ENCODE measurements at places on chromosomes 16 and 17.

DNA sequence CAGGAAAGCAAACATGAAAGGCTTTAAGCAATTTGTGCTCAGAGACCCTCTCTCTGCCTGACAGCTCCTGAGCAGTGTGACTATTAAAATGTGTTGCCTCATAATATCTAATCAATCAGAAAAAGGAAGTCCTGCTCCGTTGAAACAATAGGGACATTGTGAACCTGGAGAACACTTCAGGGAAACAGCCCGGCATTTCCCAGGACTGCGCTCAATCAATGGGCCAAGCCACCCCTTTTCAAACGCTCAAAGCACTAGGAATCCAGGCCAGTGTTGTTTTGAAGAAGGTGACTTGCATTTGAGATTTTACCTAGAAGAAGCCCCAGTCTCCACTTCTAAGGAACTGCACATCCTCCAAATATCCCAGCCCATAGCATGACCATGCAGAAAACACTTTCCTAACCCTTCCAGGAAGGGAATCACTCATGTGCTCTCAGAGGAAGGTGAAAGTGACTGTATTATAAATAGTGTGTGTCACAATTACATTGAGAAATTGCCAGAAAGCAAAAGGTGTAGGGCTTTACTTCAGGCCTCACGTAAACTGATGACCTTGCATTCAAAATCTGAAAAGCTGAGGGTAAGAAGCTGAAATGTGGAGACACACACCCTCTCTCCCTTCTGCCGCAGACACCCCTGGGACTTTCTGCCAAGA, 19.4 kb downstream of the CDRT4 start:
- no peak for DNase-seq

DNA sequence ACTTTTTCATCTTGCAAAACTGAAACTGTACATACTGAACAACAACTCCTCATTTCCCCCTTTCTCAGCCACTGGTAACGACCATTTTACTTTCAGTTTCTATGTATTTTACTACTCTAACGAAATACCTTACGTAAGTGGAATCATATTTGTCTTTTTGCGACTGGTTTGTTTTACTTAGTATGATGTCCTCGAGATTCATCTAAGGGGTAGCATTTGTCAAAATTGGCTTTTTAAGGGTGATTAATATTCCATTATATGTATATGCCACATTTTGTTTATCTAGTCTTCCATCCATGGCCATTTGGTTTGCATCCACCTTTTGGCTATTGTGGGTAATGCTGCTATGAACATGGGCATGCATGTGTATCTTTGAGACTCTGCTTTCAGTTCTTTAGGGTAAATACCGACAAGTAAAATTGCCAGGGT, 10.4 kb downstream of the KPNB1 start:
- DNase-seq = no peak

- no peak for DNase-seq
Observed at GRCh38 chr17:10815319-10815718, 11.4 kb upstream of the TMEM238L start.

GRCh38 chr17:79036596-79036995, 12.6 kb downstream of the C1QTNF1 start:
- DNase-seq = peak; percentile 94

GRCh38 chr17:2949469-2950044, 113.8 kb downstream of the OR1D5 start:
- DNase-seq = peak; percentile 60

- no peak for DNase-seq
Observed at GRCh38 chr16:4536391-4537106, 2.0 kb downstream of the CDIP1 start.

GRCh38 chr16:66134875-66135274, 231.6 kb upstream of the CDH5 start:
- DNase-seq = no peak

- DNase-seq = no peak
Observed at GRCh38 chr16:20939611-20940010, 39.0 kb downstream of the LYRM1 start.

DNA sequence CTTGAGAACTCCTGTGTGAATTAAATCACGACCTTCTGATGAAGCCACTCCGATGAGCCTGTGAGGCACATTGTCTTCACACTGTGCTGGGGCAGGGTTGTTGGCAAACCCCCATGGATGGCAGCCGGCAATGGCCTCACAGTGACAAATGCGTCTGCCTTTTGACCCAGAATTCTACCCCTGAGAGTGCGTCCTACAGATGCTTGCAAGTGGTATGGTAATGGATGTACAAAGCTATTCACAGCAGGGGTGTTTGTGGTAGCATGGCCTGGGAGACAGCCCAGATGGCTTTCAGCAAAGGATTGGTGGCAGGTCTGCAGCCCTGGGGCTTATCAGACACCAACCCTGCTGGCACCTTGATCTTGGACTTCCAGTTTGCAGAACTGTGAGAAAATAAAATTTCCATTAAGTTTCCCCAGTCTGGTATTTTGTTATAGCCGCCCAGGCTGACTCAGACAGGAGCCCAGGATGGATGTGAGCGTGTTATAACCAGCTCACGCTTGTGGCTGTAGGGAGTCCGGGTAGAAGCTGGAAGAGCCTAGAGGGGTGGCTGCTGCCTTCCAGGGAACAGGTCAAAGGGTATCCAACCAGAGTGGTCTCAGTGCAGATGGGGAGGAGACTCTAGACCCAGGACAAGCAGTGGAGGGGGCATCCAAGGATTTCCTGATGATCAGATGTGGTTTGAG, 10.1 kb downstream of the AFMID start:
- DNase-seq = no peak

- DNase-seq = no peak
Observed at GRCh38 chr17:31309556-31309955, 4.3 kb downstream of the EVI2B start.

- DNase-seq = no peak
Observed at GRCh38 chr17:17815436-17816200, 21.2 kb downstream of the SREBF1 start.

GRCh38 chr17:78366109-78366848, 6.4 kb upstream of the SOCS3 start:
- DNase-seq = no peak

DNA sequence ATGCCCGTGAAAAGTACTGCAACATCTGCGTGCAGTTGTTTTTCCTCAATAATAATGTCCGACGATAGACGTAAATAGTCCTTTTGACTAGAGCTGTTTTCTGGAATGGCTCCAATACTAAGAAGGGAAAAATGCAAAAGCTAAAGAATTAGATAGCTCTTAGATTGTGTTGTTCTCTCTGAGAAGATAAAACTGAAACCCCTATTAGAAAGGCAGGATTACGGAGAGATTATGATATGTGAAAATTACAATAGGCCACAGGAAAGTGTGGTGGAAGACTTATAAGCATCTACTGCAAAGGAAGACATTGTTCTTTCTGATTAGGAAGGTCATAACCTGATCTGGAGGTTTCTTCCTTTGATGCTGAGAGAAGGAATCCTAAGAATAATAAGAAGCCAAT, 33.5 kb upstream of the KCNJ16 start:
- DNase-seq = no peak

DNA sequence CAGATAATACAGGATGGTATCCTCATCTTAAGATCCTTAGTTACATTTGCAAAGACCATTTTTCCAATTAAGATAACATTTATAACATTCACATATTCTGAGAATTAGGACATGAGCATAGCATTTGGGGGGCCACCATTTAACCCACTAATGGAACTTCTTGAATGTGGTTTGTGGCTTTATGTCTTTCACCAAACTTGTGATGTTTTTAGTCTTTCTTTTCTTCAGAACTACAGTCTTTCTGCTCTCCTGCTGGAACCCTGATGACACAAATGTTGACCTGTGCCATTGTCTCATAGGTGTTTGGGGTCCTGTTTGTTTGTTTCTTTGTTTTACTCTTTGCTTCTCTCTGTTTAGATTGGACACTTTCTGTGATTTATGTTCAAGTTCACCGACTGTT, 23.2 kb downstream of the COX11 start:
- no peak for DNase-seq

DNA sequence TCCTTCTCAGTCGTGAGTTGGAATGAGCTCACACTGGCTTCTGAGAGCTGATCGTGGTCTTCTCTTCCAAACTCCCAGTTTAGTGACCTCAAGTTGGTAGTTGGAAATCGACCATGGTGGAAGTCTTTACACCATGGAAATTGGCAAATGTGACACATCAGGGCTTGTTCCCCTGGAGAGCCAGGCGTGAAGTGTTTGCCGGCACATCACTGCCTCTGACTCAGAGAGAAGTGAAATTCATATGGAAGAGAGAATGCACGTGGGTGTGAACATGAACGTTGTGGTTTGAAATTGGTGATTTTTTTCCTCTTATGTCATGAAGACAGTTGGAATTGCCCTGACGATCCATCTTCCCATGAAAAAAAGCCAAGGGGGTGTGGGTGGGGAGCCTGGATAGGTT, 47.4 kb downstream of the AXIN2 start:
- peak; percentile 45 for DNase-seq

GRCh38 chr16:67304020-67304419, 22.5 kb downstream of the KCTD19 start:
- peak; percentile 27 for DNase-seq

GRCh38 chr17:44976206-44976605, 8.1 kb upstream of the C1QL1 start:
- DNase-seq = no peak

GRCh38 chr17:36182176-36183000, 6.0 kb upstream of the TBC1D3B start:
- DNase-seq = no peak

DNA sequence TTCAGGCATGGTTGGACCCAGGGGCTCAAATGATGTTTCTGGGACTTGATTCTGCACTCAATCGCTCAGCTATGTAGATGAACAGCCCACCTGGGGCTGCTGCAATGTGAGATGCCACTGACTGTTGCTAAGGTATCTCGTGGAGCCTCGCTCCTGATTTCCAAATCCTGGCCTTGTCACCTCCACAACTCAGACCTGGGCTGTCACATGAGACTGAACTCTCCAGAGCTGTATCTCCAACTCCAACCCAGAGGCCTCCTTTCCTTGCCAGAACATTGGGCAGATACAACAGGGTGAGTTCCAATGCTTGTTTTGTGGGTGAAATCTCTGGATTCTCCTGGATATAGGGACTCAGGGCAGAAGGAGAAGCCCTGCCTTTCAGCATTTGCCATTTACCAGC, 79.5 kb downstream of the GNAO1 start:
- DNase-seq = no peak

DNA sequence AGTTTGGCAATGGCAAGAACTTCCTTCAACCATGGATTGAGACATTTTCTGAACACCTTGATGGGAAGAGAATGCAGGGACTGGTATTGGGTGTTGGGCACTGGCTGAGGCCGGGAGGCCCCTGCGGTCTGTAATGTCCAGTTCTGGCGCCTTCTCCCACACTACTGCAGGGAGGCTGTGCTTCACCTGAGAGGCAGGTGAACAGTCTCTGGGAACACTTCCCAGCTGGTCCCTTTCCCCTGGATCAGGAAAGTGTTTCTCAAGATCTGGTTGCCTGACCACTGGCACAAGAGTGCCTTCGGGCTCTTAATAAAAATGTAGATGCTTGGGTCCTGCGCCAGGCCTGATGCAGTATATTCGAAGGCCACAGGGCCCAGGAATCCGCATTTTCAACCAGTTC, 28.5 kb upstream of the NAT9 start:
- DNase-seq = no peak

DNA sequence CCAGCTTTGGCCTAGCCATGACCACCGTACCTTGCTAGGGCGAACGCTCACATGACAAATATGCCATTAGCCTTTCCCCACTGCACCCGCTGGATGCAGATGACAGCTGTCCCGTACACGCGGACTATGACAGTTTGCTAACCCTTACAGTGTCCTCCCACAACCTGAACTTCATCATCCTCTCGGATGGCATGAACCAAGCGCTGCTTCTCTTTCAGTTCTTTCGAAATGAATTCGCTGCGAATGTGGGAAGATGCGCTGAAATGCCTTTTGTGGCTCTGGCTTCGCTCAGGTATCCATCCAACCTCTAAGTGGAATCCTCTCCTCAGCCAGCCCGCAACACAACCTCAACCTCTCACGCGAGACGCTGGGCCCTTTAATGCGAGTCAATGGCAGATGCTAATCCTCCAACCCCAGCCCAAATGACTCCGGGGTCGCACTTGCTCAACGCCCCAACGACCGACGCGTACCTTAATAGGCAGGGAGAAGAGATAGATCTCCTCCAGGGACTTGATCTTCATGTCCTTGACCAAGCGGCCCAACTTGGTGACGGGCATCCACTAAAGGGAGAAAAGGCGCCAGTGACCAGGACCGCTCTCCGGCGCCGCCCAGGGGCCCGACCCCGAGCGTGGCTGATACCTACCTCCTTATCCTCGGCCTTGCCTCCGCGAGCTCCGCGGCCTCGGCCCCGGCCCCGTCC, 670 bp downstream of the RPS2 start:
- peak; percentile 42 for DNase-seq

DNA sequence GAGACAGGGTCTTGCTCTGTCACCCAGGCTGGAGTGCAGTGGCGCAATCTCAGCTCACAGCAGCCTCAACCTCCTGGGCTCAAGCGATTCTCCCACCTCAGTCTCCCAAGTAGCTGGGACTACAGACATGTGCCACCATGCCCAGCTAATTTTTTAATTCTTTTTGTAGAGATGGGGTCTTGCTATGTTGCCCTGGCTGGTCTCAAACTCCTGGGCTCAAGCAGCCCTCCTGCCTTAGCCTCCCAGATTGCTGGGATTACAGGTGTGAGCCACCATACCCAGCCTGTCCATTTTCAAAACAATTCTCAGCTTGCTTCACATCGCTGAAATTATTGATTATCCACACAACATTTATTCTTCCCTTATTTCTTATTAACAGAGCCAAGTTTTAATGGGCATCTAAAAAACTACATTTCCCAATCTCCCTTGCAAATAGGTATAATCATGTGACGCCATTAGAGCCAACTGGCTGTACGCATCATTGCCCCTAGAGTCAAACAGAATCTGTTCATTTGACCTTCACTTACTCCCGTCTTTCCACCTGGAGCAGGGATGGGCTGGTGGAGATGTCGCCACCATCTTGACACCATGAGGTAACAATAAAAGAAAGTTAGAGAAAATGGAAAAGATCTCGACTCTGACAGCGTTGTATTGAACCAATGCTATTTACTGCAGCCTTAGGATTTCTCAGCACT, 148.0 kb upstream of the FOXF1 start:
- no peak for DNase-seq

DNA sequence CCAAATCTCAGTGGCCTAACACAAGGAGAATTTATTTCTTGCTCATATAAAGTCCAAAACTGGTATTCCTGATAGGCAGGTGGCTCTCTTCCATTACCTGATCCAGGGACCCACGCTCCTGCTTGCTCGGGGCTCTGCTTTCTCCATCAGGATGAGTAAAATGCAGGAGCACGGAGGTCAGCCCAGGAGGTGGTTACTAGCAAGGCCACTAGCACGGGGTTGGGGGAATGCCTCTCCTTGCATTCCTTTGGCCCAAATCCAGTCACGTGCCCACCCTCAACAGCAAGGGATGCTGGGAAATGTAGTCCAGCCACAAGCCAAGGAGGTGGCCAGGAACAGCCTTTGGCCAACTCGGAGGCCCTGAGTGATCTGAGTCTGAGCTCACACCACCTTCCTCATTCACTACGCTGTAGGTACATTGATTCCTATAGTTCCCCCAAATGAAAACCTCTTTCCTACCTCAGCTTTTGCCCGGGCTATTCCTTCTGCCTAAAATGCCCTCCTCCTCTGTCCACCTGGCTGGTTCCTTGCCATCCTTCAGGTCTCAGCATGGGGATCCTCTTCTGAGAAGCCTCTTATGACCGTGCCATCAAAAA, 38.3 kb upstream of the HAPSTR1 start:
- peak; percentile 73 for DNase-seq

GRCh38 chr16:84604477-84605013, 13.3 kb downstream of the COTL1 start:
- DNase-seq = no peak

GRCh38 chr17:72004011-72004427, 116.8 kb upstream of the SOX9 start:
- DNase-seq = no peak

GRCh38 chr16:89448656-89449055, 41.7 kb downstream of the ANKRD11 start:
- no peak for DNase-seq
